Aorta (tissue), 5 donors: ENCODE measurements at places on chromosomes 11 and 22. TPM values are rescaled to one million over a fixed set of nuclear protein-coding genes. Genes with fewer than 3 reads are reported as not detected.

GRCh38 chr11:76543006-76543703 lies 98.3 kb downstream of the EMSY start:
- H3K27me3 ChIP-seq, result no peaks in the 10 kb centered on the region
- H3K36me3 ChIP-seq, result peaks cover 7% of the 10 kb centered on the region
- no peak overlapping the region for H3K27ac ChIP-seq
- no peak for DNase-seq
- H3K4me3 ChIP-seq, result no peak overlapping the region
- no peaks in the 10 kb centered on the region for H3K4me1 ChIP-seq

DNA sequence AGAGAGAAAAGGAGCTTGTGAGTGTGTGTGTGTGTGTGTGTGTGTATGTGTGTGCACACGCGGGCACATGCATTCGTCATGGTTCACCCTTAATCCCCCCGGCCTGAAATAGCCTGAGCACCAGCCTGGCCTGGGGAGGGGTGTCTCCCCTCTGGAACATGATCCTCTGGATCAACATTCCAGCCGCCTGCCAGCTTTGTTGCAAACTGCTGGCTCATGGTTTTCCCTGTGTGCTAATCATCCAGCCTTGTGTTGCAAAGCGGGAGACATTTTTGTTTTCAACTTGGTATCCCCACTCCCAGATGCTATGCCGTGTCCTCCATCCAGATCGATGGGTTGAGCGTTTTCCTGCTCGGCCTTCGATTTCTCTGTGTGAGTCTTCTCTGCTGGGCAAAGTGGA lies 94.3 kb downstream of the FEZ1 start:
- H3K4me3 ChIP-seq, result no peak overlapping the region
- H3K4me1 ChIP-seq, result no peaks in the 10 kb centered on the region
- no peak for DNase-seq
- no peaks in the 10 kb centered on the region for H3K27me3 ChIP-seq

DNA sequence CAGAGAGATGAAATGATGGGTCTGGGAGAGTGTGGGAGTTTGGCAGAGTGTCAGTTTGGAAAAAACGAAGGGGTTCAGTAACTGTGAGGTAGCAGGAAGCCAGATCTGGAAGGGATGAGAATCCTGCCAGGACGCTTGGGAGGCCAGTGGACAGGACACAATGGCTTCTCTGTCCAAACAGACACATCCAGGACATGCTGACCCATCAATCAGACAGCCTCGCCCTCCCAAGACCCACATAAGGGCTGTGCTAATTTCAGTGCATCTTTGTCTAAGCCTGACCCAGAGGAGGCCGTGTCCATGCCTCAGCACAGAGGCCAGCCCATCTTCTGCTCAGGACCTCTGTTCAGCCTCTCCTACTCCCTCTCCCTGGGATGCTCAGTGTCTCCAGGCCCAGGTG lies 576.5 kb upstream of the B3GAT1 start:
- no peak overlapping the region for H3K4me3 ChIP-seq
- no peaks in the 10 kb centered on the region for H3K4me1 ChIP-seq
- no peaks in the 10 kb centered on the region for H3K36me3 ChIP-seq
- H3K27me3 ChIP-seq, result peaks cover 3% of the 10 kb centered on the region
- no peak for DNase-seq

DNA sequence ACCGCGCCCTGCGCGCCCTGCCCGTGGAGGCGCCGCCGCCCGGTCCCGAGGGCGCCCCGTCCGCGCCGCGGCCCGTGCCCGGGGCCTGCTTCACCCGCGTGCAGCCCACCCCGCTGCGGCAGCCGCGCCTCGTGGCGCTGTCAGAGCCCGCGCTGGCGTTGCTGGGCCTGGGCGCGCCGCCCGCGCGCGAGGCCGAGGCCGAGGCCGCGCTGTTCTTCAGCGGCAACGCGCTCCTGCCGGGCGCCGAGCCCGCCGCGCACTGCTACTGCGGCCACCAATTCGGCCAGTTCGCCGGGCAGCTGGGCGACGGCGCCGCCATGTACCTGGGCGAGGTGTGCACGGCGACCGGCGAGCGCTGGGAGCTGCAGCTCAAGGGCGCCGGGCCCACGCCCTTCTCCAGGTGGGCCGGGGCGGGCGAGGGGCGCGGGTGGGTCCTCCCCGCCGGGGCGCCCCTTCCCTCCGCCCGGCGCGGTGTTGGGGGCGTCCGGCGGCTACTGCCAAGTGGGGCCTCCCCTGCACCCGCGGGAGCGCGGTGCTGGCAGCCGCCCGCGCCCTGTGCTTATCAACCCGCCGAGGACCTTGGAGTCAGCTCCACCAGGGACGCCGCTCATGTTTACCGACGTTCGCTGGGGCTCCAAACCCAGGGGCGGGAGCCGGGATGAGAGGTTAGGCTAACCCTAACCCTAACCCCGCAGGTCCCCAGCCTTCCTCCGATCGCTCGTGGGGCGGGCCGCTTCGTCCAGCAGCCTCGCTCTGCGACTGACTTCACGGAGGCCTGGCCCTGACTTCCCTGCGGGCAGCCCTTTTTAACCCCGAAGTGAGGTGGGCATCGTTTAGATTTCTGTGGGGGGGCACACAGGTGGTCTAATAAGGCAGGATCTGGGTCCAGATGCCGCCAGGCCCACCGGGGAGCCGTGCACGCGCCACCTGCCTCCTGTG lies 649 bp downstream of the SELENOO start:
- no peaks in the 10 kb centered on the region for H3K27me3 ChIP-seq
- no peaks in the 10 kb centered on the region for H3K36me3 ChIP-seq
- H3K27ac ChIP-seq, result no peak overlapping the region
- DNase-seq, result no peak
- no peaks in the 10 kb centered on the region for H3K4me1 ChIP-seq

DNA sequence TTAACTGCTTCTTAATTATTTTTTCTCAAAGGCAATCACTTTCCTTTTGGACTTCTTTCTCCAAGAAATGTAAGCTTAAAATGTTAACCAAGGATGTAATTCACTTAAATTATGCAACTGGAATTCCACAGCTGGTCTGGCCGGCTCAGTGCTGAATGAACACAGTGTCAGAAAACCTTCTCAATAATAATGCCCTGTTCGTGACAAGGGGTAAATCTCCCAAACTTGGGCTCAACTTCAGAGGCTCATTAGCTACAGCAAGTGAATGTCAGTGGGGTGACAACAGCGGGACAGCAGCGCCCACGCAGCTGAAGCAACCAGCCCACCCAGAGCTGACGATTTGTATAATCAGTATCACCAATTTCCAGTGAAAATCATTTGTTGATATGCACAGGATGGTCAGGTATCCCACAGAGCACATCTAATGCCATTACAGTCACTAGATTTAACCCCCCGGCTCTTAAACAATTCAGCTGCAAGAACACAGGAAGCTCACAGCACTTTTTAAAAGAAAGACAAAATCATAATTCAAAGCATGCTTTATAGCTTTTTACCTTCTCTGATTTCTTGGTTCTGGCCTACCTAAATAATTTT lies 704.8 kb downstream of the DLG2 start:
- DNase-seq, result no peak
- H3K27ac ChIP-seq, result no peak overlapping the region
- H3K27me3 ChIP-seq, result no peaks in the 10 kb centered on the region
- H3K4me3 ChIP-seq, result no peak overlapping the region

SNX32 gene
- 2.4 TPM for total RNA-seq

OTOG gene
- not detected for total RNA-seq

PRG3 gene
- total RNA-seq, result not detected
